Stromal cell of bone marrow (primary cell): ENCODE measurements at places on chromosomes 2 and 18.
A peak's percentile ranks its signal among the peaks of the same experiment; 100 is the strongest.

GRCh38 chr18:75937306-75937705, 509.8 kb upstream of the SMIM21 start:
- DNase-seq: no peak

DNA sequence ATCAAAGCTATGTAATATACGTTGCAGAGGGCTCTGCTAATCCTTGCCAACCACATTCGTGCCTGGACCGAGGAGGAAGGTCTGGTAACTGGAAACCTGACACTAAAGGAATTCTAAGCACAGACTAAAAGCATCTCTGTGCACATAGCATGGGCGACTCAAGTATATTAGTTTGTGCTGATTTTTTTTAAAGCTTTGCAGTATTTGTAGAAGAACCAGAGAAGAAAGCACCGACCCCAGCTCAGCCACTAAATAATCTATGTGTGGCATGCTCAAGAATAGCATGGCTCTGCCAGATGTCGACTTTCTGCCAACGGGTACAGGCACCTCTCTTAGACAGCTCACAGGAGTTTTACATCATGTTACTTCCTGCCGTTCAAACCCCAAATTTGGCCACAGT, 73.2 kb upstream of the NRP2 start:
- DNase-seq: no peak

- no peak for DNase-seq
Observed at GRCh38 chr2:135258193-135258592, 206.1 kb downstream of the RAB3GAP1 start.

- DNase-seq: no peak
Observed at GRCh38 chr2:240464514-240465241, 29.2 kb downstream of the GPC1 start.

- DNase-seq: no peak
Observed at GRCh38 chr2:229417916-229418315, 146.8 kb upstream of the PID1 start.

DNA sequence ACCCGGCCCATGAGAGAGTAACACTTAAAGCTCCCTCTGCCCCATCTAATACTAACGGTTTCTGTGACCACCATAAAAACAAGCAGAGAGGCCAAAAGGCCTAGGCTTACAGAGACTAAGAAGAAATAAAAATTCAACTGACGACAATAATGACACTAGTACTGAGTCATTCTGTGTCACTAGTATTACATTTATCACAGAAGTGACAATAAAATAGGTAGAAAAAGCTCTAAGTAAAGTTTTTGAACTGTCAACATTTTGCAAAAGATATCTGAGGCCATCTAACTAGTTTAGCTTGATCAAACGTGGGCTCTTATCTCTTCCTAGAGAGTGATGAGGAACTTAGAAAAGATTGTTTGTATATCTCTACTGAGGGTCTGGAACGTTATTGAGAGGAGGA, 35.6 kb downstream of the AP1S3 start:
- no peak for DNase-seq

GRCh38 chr2:70214953-70215549, 24.2 kb upstream of the C2orf42 start:
- DNase-seq: peak; percentile 81

GRCh38 chr2:64325477-64325851, 128.5 kb upstream of the LGALSL start:
- no peak for DNase-seq

GRCh38 chr2:55511508-55512124, 7.9 kb upstream of the CFAP36 start:
- DNase-seq: peak; percentile 25

GRCh38 chr2:144509001-144509878, 10.7 kb downstream of the ZEB2 start:
- DNase-seq: no peak

DNA sequence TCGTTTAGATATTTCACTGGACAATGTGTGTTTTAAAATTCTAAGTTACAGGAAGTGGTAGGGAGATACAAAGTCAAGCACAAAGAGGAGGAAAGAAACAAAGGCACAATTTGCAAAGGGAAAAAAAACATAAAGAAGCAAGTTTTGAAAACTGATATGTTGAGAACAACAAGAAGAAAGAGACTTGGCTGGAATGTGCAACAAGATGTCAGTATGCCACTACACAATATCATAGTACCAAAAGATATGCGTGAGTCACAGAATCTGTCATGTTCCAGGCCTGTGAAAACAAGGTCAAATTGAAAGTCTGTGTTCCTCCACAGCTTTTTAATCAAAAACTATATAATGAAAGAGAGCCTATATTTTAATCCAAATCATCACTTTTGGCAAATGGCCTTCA, 12.0 kb downstream of the EXOC6B start:
- no peak for DNase-seq

DNA sequence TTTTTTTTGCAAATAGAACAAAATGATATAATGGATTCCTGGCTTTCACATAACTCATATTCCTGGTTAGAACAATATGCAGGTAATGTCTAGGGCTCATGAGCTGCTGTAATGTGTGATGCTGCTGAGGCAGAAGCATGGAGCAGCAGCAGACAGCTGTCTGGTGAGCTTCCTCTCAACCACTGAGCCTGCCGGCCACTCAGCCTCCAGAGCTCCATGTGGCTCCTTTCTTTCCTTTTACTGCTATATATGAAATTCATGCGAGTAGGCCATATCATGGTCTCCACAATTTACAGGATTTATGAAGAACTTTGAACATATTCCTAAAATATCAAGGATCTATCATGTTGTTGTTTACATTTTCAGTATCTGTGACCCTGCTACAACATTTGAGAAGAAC, 120.9 kb downstream of the MEP1B start:
- DNase-seq: no peak

- no peak for DNase-seq
Observed at GRCh38 chr2:153917570-153917969, 45.8 kb downstream of the GALNT13 start.

DNA sequence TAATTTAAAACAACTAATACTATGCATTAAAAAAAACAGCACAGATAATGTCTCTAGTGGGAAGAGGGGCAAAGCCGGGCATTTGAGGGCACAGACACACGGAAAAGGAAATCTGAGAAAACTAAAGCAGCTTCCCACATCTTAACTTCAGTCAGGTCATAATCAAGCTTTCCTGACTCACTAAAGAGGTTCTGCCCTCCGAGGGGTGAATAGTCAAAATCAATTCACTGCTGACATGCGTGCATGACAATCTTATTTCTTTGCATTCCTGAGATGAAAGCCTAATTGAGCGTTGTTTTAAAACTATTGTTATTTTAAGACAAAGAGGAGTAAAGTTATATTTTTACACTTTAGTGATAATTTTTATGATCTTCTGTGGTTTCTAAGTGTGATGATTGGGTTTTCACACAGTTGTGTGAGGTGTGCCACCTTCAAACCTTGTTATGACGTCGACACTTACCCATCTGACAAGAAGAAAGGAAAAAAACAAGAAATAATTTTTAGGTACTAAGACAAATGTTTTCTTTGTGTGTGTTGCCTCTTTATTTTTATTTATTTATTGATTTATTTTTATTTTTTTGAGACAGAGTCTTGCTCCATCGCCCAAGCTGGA, 90.9 kb downstream of the GATA6 start:
- DNase-seq: no peak

GRCh38 chr2:8877894-8878293, 40.5 kb upstream of the KIDINS220 start:
- no peak for DNase-seq

- DNase-seq: no peak
Observed at GRCh38 chr18:79869591-79870300, 72.0 kb downstream of the KCNG2 start.

- DNase-seq: peak; percentile 45
Observed at GRCh38 chr2:230441227-230441897, 25.4 kb downstream of the SP100 start.

DNA sequence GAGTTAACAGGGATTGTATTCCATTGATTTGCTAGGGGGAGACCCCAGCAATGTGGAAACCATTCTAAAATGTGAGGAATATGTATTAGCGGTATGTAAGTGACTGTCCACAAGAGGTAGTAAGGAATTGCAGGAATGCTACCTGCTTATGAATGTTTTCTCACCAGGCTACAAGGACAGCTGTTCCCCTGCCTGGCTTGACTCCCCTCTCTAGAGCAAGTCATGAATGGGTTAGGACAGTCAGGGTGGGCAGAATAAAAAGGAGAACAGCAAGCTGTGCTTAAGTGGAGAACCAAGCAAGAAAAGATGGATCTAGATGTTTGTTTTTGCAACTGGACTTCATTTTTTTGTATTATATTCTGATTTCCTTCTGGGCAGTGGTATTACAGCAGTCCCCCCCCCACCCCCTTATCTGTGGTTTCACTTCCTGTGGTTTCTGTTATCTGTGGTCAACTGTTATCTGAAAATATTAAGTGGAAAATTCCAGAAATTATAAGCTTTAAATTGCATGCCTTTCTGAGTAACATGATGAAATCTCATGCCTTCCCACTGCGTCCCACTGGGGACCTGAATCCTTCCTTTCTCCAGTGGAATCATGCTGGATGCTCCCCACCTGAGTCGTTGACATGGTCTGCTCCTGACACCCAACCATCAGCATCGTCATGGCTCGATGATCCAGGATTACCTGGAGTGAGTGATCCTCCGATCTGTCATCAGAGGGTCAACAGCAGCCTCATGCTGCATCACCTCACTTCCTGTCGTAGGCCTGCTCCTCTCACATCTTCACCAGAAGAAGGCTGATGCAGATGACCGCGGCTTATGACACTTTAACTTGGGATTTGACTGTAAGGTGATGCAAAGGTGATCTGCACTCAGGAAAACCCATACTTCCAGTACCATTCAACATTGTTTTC, 52.2 kb downstream of the VAPA start:
- no peak for DNase-seq

DNA sequence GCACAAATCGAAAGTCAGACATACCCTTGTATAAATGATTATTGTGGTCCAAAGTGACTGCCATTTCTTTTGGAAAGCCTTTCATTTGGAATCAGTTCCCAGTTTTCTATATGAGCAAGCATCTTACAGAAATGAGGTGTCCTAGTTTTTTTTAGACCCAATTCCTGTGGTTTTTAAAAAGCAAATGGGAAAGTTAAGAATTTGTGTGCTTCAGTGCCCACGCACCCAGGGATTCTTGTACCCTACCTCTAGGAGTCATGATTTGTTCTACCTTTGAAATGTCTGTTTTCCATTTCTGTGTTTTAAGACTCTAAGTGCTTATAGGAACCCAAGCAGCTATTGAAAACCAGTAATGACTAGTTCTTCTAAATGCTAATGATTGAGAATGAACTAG, 218.1 kb downstream of the CAMKMT start:
- DNase-seq: no peak

DNA sequence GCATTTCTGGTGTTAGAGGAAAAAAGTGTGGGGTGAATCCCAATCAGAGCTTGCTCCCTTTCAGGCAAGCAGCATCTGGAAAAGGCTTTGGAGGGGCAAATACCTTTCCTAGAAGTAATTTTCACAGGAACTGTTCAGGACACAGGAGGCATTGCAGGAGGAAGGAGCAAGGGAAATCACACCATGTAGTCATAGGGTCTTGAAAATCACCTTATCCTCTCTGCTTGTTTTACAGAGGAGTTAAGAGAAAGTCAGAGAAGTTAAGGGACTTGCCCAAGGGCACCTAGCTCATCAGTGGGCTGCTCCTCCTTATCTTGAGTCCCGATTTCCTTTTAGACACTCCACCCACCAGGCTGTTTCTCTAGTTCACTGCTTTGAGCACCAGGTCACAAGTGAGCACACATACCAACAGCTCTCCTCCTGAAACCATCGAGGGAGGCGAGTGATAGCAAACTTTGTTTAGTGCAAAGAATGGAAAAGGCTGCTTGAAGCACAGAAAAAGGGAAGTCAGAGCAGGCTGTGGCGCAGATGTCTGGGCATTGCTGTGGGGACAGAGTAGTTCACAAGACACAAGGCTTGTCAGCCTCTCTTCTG, 89.2 kb upstream of the CXCR4 start:
- no peak for DNase-seq

DNA sequence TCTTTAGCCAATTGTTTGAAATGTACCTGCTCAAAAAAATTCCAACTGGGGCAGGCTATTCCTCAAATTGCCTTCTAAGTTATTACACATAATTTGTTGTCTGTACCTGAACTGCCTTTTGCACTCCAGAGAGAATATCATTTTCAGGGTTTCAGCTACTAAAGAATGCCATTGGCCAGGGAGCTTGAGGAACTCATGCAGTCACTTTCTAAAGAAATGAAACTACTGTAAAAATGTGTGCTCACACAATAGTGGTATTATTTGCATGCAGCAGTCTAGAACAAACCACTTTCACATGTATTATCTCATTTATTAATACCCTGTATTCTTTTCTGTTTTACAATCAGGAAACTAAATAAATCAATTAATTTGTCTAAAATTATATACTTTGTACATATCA, 152.2 kb downstream of the PID1 start:
- DNase-seq: no peak

DNA sequence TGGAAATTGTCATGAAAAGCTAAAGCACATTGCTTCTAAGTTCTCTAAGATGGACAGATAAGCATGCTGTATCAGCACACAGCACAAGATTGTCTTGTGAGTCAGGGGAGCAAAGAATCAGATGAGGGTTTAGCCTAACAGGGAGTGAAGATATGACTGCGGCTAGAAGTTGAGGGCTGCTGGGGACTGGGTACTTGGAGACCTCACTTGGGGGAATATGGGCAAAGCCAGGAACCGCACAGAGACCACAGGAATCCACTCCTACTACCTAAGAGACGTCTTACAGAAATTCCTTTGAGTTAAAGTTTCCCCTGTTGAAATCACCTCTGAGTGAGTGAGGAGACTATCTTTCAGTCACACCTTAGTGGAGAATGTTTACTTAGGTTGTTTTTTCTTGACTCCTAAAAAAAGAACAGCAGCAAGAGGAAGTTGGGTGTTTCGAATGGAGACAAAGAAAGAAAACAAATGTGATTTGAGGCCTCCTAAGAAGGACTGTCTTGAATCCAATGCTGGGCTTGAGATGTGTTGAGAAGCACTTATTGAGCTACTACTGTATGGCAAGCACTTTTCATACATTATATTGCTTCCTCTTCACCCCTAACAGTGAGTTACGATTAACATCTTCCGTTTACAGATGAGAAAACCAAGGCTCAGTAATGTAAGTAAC, 100.7 kb downstream of the ANKRD44 start:
- DNase-seq: no peak

DNA sequence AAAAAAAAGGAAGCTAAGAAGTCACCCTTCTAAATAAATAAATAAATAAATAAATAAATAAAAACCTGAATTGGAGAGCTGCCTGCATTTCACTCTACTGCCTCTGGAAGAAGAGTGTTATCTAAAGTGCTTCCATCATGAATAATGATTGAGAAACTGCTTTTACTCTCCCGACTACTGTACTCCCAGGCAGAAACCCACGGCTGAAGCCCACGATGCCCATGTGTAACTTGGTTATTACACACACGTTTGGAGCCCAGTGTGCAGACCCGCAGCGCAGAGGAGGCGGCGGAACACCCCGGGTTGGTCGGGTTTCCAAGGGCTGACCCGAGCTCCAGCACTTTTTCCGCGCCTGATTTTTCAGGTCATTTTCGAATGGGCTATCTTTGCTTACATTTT, 697 bp upstream of the SPATS2L start:
- DNase-seq: no peak

DNA sequence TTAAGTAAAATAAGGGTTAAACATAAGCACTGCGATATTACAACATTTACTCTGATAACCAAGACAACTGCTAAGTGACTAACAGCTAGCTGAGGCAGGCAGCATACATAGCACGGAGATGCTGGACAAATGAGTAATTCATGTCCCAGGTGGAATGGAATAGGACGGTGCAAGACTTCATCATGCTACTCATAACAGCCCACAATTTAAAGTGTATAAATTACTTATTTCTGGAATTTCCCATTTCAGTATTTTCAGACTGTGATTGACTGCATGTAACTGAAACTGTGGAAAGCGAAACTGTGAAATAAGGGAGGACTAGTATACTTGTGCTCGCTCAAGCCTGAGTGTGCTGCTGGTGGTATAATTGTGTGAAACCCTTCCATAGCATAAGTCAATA, 12.9 kb downstream of the IER3IP1 start:
- DNase-seq: peak; percentile 61
